ENCODE measurements at places on chromosomes 1 and 21.

DNA sequence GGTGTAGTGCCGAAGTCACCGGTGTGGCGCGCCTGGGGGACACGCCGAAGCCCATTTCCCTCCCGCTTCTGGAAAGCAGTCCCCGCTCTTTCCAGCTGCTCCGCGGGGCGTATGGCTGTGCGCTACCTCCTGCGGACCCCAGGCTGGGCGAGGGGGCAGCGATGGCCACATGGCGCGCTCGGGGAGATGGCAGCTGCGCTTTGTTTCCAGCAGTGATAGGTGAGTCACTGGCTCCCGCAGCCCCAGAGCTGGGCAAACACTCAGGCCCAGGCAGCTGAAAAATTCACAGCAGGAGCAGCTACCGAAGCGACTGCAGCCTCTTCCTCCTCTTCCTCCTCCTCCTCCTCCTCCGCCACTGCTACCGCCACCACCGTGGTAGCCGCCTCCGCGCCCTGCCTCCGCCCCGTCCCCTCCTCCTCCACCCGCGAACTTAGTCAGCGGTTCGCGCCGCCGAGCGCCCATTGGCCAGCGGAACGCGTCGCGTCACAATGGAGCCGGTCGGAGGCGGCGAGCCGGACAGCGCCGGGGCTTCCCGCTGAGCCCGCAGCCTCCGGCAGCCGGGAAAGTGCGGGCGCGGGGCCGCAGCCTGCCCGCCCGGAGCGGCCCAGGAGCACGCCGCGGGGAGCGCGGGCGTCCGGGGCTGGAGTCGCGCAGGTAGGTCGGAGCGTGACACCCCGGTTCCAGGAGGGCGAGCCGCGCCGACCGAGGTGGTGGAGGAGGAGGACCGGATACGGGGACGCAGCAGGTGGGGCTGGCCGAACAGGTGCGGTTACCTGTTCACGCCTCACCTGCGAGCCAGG lies at the start of gene LRRC8B:
Gene LRRC8B, plus strand, starts transcription at position 461 of the 800 bp plus-strand sequence. CDS start 57,822 bp downstream, outside the sequence.
- DNase-seq, result peak; percentile 62

DNA sequence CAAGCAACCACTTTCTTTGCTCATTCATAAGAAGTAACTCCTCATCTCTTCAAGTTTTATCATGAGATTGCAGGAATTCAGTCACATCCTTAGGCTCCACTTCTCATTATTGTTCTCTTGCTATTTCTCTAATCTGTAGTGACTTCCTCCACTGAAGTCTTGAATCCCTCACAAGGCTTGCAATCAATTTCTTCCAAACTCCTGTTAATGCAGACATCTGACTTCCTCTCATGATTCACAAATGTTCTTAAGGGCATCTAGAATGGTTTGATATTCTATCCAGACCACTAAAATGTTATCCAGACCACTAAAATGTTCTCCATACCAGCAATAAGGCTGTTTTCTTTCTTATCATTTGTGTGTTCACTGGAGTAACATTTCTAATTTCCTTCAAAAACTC lies 528.1 kb downstream of the DPYD start:
- no peak for DNase-seq

DNA sequence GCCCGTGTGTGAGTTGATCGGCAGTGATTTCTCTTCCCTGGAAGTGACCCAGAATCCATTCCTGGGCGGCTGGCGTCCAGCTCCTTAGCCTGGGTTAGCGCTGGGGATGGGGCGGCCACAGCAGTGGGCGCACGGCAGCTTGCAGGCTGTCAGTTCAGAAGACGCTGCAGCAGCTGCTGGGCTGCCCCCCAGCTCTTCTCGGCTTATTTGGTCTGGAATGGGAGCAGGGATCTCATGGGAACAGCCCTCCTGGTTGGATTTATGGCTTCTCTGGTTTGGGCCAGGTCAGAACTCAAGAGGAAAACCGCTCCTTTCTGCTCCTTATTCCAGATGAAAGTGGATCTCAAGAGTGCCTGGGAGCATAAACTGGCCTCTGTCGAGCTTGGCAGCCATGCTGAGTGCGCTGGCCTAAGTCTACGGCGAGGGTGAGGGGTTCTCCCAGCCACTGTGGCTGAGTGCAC lies 148.2 kb downstream of the PRDM16 start:
- no peak for DNase-seq

GRCh38 chr1:42319128-42319851 lies 15.7 kb downstream of the FOXJ3 start:
- DNase-seq, result no peak

DNA sequence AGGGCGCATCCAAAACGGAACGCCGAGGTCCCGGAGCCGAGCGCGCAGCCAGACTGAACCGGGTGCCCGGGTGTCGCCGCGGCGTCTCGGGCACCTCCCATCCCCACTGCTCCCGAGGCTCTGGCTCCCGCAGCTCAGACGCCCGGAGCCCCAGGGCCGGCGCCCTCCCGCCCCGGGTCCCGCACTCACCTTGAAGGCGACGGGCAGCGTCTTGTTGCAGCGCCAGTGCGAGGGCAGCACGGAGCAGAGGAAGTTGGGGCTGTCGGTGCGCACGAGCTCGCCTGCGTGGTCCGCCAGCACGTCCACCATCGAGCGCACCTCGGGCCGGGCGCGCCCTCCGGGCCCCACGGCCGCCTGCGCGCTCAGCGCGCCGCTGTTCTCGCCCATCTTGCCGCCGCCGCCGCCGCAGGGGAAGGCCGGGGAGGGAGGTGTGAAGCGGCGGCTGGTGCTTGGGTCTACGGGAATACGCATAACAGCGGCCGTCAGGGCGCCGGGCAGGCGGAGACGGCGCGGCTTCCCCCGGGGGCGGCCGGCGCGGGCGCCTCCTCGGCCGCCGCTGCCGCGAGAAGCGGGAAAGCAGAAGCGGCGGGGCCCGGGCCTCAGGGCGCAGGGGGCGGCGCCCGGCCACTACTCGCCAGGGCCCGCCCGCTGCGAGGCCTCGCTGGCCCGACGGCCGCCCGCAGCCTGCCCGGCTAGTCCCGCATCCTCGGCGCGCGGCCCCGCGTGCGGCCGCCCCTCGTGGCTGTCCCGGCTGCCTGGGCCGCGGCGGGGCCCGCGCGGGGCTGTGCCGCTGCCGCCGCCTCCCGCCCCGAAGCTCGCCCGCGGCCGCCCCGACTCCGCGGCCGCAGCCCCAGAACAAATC lies 447 bp downstream of the RUNX3 start:
- no peak for DNase-seq

Measured in SW 1271 (cell line).